ENCODE measurements at places on chromosomes 16 and 17.

DNA sequence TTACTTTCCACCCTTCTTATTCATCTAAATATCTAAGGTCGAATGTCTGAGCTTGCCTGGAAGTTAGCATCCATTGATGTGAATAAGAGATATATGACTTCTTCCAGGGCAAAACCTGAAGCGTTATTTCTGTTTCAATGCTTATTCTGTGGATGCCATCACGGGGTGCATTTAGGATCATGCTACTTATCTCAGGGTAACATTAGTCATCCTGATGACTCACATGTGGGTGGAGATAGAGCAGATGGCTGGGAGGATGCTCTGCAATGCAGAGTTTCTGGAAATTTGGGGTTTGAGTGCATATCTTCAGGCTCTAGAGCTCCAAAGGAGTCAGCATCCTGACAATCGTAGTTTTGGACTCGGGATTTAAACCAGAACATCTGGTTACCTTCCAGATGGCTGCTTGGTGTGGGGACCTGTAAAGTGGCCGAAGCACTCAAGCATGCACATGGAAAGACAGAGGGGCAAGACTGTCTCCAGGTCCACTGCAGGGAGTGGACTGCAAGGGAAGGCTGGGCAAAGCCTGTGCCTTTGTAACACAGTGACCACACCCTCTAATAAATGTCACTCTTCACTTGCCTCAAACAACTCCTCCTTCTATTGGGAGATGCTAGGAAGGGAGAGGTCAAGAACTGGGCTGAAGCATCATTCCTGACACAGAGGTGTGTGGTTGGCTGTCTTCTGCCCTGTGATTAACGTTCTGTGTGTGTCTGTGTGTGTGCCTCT lies 175.2 kb upstream of the SALL1 start:
- no peaks in the 10 kb centered on the region for H3K4me1 ChIP-seq
- H3K36me3 ChIP-seq = no peaks in the 10 kb centered on the region
- no peak overlapping the region for H3K4me3 ChIP-seq
- H3K27ac ChIP-seq = no peak overlapping the region

DNA sequence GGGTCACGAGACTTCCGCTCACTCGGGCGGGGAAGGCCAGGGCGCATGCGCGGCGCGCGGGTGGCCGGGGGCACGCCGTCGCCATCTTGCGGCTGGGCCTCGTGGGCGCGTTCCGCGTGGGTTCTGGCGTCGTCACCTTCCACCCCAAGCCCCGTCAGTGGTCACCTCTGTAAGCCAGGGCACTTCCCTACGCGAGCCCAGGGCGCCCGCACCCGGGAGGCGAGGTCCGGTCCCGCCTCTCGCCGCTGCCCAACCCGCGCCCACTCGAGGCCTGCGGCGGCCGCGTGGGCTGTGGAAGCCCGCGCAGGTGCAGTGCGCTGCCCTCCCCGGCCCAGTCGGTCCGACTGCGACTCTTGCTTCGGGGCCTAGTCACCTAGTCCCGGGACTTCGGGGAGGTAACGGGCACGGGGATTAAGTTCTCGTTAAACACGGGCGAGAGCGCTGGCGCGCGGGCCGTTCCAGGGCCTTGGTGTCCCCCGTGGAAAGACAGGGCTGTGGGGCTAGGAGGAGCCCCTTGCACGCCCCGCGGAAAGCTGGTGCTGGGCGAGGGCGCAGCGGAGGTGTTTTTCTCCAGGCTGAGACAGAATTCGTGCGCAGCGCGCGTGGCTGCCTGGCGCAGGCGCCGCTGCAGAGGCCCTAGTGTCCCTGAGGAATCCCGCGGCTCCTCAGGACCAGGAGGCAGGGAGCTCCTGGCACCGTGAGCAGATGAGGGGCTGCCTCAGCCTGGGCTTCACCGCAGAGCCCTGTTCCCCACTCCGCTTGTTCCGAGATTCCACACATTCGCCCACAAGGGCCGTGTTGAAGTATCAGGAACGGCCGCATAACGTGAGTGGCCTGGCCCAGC lies 472 bp upstream of the ARHGDIA start:
- H3K4me3 ChIP-seq = peak overlapping the region; percentile 88
- peak; percentile 97 for DNase-seq
- no peaks in the 10 kb centered on the region for H3K36me3 ChIP-seq
- peaks cover 39% of the 10 kb centered on the region for H3K4me1 ChIP-seq
- H3K27ac ChIP-seq = peak overlapping the region; percentile 99

GRCh38 chr17:41672153-41672552 lies 16.5 kb upstream of the EIF1 start:
- H3K36me3 ChIP-seq = peaks cover 4% of the 10 kb centered on the region
- no peak for DNase-seq
- H3K4me3 ChIP-seq = no peak overlapping the region
- H3K4me1 ChIP-seq = peaks cover 36% of the 10 kb centered on the region
- H3K27me3 ChIP-seq = no peaks in the 10 kb centered on the region
- H3K27ac ChIP-seq = no peak overlapping the region

DNA sequence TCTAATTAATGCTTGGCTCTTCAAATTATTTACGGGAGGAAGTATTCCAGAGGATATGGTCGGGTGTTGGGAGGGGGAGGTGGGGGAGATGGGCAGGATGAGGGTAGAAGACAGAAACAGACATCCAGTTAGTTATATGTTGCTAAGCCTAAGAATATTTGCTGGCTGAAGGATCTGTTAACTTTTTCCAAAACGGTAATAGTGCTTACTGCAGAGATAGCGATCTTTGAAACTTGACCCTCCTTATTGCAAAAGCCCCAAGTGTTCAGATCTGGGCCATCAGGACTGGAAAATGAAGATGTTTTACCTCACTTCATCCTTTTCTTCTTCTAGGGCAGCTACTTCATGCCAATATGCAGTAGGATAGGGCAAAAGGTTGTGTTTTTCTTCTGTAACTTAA lies 27.0 kb upstream of the MMD start:
- H3K36me3 ChIP-seq = peaks cover 7% of the 10 kb centered on the region
- H3K27me3 ChIP-seq = peaks cover 33% of the 10 kb centered on the region
- DNase-seq = no peak

DNA sequence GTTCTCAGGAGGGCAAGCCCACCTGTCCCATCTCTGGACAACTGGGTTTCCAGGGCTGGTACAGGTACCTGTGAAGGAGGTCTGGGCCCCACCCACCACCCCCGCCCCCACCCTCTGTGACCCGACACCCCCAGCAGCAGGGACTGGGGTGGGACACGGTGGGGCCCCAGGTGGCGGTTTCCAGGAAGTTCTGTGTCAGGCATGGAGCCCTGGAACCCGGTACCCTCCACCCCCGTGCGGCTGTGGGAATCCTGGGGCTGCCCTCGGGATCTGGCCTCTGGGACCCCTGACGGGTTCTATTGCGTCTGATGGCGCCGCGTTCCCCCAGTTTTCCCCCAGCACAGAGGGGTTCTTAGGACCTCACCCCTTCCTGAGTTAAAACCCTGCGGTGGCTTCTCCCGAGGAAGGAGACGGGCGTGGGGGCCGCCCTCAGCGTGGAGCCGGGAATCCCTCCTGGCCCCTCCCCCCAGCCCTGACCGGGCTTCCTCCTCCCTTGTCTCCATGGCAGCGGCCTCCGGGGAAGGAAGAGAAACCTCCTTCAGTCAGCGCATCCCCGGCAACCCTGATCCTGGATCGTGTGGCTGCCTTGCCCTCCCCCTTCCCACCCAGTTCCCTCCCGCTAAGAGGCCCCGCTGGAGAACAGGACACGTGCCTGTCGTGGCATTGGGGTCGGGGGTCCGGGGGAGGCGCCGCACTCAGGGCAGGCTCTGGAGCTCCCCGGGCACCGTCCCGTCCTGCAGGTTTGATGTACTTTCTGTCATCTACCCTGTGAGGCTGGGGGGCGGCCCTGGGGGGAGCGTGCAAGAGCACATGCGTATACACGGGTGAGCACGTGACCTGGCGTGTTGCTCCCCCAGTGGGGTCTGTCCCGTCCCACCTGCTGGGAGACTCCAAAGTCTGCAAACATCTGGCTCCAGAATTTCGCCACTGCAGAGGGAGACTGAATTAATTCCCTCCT lies 30.3 kb downstream of the CACNA1H start:
- no peaks in the 10 kb centered on the region for H3K4me1 ChIP-seq
- H3K27me3 ChIP-seq = no peaks in the 10 kb centered on the region
- no peak for DNase-seq
- no peaks in the 10 kb centered on the region for H3K36me3 ChIP-seq

GRCh38 chr17:69344939-69345338 lies 18.0 kb upstream of the ABCA5 start:
- H3K27ac ChIP-seq = no peak overlapping the region
- no peak overlapping the region for H3K4me3 ChIP-seq
- H3K36me3 ChIP-seq = no peaks in the 10 kb centered on the region
- no peaks in the 10 kb centered on the region for H3K4me1 ChIP-seq

GRCh38 chr17:7839190-7839875 lies 5.3 kb downstream of the KDM6B start:
- peaks cover 73% of the 10 kb centered on the region for H3K4me1 ChIP-seq
- no peaks in the 10 kb centered on the region for H3K27me3 ChIP-seq
- peak overlapping the region; percentile 1 for H3K4me3 ChIP-seq
- no peaks in the 10 kb centered on the region for H3K36me3 ChIP-seq
- peak overlapping the region; percentile 88 for H3K27ac ChIP-seq

DNA sequence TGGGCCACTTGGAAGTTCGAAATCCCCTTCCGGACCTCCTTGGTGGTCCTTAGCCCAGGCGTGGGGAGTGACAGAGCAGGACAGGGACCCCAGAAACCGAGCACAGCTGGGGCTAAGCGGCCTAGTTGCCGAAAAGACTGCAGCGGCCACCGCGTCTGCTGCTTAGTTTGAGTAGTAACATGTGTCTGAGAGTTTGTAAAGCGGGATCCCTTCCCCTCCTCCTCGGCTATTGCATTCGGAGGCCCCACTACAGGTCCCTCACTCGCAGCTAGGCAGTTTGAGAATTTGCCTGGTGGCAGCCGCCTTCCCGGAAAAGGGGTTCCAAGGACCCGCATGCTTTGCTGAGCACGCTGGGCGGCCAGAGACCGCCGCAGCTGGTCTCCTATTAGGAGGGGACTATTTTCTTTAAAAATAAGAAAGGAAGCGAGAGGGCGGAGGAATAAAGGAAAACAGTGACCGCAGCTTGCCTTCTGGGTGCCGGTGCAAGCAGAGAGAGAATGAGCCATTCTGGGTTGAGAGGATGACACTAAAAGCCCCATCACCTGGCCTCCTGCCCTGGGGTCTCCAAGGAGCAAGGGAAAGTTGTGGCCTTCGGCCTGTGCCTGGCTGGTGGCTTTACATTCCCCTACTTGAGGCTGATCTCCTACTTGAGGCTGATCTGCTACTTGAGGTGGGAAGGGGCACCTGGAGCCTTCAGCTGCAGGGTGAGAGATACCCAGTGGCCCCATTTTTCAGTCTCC lies 1.1 kb upstream of the HOXB5 start:
- H3K4me1 ChIP-seq = peaks cover 58% of the 10 kb centered on the region
- peaks cover 7% of the 10 kb centered on the region for H3K36me3 ChIP-seq
- DNase-seq = no peak
- H3K27ac ChIP-seq = peak overlapping the region; percentile 42
- peak overlapping the region; percentile 61 for H3K4me3 ChIP-seq

- H3K27ac ChIP-seq = peak overlapping the region; percentile 90
- peak overlapping the region; percentile 99 for H3K4me3 ChIP-seq
- H3K36me3 ChIP-seq = peaks cover 7% of the 10 kb centered on the region
- DNase-seq = peak; percentile 33
- no peaks in the 10 kb centered on the region for H3K27me3 ChIP-seq
Measured at GRCh38 chr17:35372846-35373533, 431 bp downstream of the SLFN11 start.

- H3K27ac ChIP-seq = no peak overlapping the region
- peaks cover 5% of the 10 kb centered on the region for H3K36me3 ChIP-seq
- H3K27me3 ChIP-seq = no peaks in the 10 kb centered on the region
- no peaks in the 10 kb centered on the region for H3K4me1 ChIP-seq
Measured at GRCh38 chr16:7546948-7547347, 214.3 kb downstream of the RBFOX1 start.

- H3K27ac ChIP-seq = no peak overlapping the region
- peaks cover 4% of the 10 kb centered on the region for H3K4me1 ChIP-seq
- H3K27me3 ChIP-seq = peaks cover 58% of the 10 kb centered on the region
- H3K4me3 ChIP-seq = no peak overlapping the region
Measured at GRCh38 chr17:49016775-49017463, 19.7 kb downstream of the IGF2BP1 start.

DNA sequence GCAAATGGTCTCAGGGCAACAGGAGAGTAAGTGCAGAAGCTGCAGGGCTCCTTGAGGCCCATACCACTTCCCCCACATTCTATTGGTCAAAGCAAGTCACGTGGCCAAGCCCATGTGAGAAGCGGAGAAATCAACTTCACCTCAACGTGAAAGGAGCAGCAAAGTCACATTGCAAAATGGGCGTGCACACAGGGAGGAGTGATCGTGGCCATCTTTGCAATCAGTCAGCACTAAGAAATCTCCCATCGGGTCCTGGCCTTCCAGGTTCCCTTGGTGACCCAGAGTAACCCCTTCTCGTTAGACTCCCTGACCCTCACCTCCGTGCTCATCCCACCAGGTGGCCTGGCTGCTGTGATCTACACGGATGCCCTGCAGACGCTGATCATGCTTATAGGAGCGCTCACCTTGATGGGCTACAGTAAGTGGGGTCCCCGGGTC lies 38.0 kb downstream of the SLC5A11 start:
- peaks cover 7% of the 10 kb centered on the region for H3K36me3 ChIP-seq
- H3K4me1 ChIP-seq = no peaks in the 10 kb centered on the region
- no peak overlapping the region for H3K27ac ChIP-seq
- H3K27me3 ChIP-seq = no peaks in the 10 kb centered on the region

GRCh38 chr16:30053376-30054015 lies 12.1 kb upstream of the ALDOA start:
- H3K27me3 ChIP-seq = no peaks in the 10 kb centered on the region
- no peak for DNase-seq
- H3K27ac ChIP-seq = peak overlapping the region; percentile 75
- H3K4me3 ChIP-seq = peak overlapping the region; percentile 85
- peaks cover 23% of the 10 kb centered on the region for H3K4me1 ChIP-seq
- H3K36me3 ChIP-seq = no peaks in the 10 kb centered on the region

GRCh38 chr17:37300683-37301082 lies 75.1 kb upstream of the C17orf78 start:
- no peaks in the 10 kb centered on the region for H3K36me3 ChIP-seq
- H3K27ac ChIP-seq = no peak overlapping the region
- H3K4me3 ChIP-seq = no peak overlapping the region
- no peak for DNase-seq
- H3K4me1 ChIP-seq = no peaks in the 10 kb centered on the region
- no peaks in the 10 kb centered on the region for H3K27me3 ChIP-seq

DNA sequence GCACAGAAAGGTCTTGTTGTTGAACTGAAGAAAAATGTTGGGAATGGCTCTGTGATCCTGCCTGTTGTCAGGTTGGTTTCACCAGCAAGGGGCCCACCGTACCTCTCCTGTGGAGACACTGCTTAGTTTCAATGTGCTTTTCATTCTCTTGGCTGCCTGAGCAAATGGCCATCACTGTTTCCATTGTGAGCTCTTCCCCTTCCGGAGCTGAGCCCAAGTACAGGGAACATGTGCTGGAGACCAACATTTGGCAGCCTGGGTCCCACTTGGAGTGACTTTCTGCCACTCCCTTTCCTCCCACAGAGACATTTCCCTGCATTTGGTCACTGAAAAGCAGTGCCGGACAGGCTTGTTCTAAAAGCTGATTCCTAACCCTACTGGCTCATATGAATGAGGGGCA lies 23.1 kb downstream of the GABARAPL2 start:
- peaks cover 13% of the 10 kb centered on the region for H3K4me1 ChIP-seq
- no peak overlapping the region for H3K4me3 ChIP-seq
- DNase-seq = no peak
- H3K27me3 ChIP-seq = no peaks in the 10 kb centered on the region
- no peak overlapping the region for H3K27ac ChIP-seq
- H3K36me3 ChIP-seq = no peaks in the 10 kb centered on the region

Measured in naive B cell (primary cell).